ENCODE measurements at places on chromosomes 4 and X. TPM values are rescaled to one million over a fixed set of nuclear protein-coding genes. Genes with fewer than 3 reads are reported as not detected.

DNA sequence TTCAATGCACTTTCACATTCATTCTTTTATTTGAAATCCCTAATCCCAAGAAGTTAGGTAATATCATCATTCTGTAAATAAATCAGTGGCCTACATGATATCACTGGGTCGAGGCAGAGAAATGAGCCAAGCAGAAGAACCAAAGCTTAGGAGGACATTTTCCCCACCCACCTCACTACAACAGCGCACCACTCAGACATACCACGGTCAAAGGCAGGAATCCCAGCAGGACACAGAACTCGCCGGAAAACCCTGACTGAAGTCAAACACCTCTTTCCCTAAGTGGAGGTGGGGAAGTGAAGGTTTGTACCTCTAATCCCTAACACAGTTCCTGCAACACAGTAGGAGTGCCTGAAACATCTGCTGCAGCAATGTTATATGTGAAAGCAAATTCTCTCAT lies 21.5 kb downstream of the RELL1 start:
- H3K4me3 ChIP-seq = no peak overlapping the region
- H3K27ac ChIP-seq = peak overlapping the region; percentile 8
- no peaks in the 10 kb centered on the region for H3K36me3 ChIP-seq
- H3K27me3 ChIP-seq = no peaks in the 10 kb centered on the region

The GUCY2F gene
- 0.10 TPM for total RNA-seq

The XAGE2 gene
- total RNA-seq = 3.1 TPM

DNA sequence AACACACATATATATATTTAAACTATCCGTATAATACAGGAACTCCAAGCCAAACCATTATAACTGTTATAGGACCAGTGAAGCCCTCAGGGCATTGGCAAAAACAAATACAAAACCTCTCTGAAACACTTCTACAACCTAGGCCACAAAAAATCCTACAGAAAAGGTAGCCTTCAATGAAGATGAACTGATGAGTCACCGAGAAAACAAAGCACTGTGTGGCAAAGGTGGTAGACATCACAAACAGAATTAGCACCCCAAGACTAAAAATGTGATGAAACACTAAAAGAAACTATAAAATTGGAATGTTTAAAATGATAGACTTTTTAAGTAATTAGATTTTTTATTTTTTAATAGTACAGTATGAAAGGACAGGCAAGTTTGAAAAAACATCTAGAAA lies 5.5 kb upstream of the HSPA4L start:
- peaks cover 5% of the 10 kb centered on the region for H3K27me3 ChIP-seq
- H3K4me3 ChIP-seq = no peak overlapping the region
- H3K36me3 ChIP-seq = no peaks in the 10 kb centered on the region
- no peaks in the 10 kb centered on the region for H3K4me1 ChIP-seq

The SNCA gene
- total RNA-seq = 6.6 TPM

- no peaks in the 10 kb centered on the region for H3K27me3 ChIP-seq
- no peak overlapping the region for H3K27ac ChIP-seq
- DNase-seq = no peak
- H3K36me3 ChIP-seq = no peaks in the 10 kb centered on the region
- peaks cover 17% of the 10 kb centered on the region for H3K4me1 ChIP-seq
Measured at GRCh38 chr4:84962102-84962501, 4.4 kb downstream of the WDFY3 start.
